ENCODE measurements at places on chromosomes 4 and X. TPM values are rescaled to one million over a fixed set of nuclear protein-coding genes. Genes with fewer than 3 reads are reported as not detected.

The HSFX1 gene
- 6.2 TPM for total RNA-seq

- H3K4me1 ChIP-seq, result no peaks in the 10 kb centered on the region
- H3K27me3 ChIP-seq, result no peaks in the 10 kb centered on the region
- peaks cover 4% of the 10 kb centered on the region for H3K36me3 ChIP-seq
- no peak for DNase-seq
Observed at GRCh38 chr4:108029016-108029720, 39.5 kb downstream of the HADH start.

DNA sequence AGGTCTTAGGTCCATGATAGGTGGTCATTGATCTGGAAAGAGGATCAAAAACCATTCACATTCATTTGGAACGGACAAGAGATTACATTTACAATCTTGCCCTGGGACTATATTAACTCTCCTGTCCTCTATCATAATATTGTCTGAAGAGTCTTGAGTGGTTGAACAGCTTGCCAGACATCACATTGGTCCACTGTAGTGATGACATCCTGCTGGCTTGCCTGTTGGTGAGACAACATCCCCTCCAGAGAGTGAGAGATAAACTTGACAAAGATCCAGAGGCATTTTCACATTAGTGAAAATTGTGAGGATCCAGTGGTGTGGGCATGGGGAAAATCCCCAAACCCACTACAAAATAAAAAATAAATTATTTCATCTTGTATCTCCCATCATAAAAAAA is 155.7 kb upstream of the LEF1 start:
- no peaks in the 10 kb centered on the region for H3K4me1 ChIP-seq
- H3K27me3 ChIP-seq, result no peaks in the 10 kb centered on the region
- H3K36me3 ChIP-seq, result no peaks in the 10 kb centered on the region
- no peak for DNase-seq
- no peak overlapping the region for H3K4me3 ChIP-seq
- H3K27ac ChIP-seq, result no peak overlapping the region

DNA sequence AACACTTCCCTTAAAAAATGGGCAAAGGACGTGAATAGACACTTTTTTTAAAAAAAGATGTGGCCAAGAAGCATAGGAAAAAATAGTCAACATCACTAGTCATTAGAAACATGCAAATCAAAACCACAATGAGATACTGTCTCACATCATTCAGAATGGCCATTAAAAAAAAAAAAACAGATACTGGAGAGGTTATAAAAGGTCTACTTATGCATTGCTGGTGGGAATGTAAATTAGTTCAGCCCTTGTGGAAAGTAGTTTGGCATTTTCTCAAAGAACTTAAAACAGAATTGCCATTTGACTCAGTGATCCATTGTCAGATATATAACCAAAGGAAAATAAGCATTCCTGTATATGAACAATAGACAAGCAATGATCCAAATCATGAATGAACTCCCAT is 352.8 kb upstream of the EPHA5 start:
- H3K27me3 ChIP-seq, result no peaks in the 10 kb centered on the region
- H3K4me3 ChIP-seq, result no peak overlapping the region
- H3K36me3 ChIP-seq, result no peaks in the 10 kb centered on the region
- no peak overlapping the region for H3K27ac ChIP-seq
- no peak for DNase-seq

The GUCY1B1 gene
- 12.6 TPM for total RNA-seq

GRCh38 chr4:127446427-127446885 is 186.3 kb upstream of the INTU start:
- H3K4me1 ChIP-seq, result no peaks in the 10 kb centered on the region
- DNase-seq, result no peak
- H3K27ac ChIP-seq, result no peak overlapping the region

DNA sequence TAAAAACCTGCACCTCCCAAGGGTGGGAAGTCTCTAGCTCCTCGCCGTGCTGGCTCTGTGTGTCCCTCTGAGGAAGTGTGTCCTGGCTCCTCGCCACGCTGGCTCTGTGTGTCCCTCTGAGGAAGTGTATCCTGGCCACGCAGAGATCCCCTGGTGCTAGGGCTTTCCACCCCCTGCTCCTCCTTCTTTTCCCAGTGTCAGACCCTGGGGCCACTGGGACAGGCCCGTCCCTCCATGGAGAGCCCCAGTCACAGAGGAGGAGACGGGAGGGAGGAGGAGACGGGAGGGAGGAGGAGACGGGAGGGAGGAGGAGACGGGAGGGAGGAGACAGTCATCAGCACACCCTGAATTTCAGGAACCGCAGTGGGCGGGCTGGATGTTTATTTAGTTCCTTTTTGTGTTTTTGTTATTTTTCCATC is 53.8 kb upstream of the HGFAC start:
- DNase-seq, result peak; percentile 86
- no peaks in the 10 kb centered on the region for H3K36me3 ChIP-seq
- peak overlapping the region; percentile 90 for H3K27ac ChIP-seq
- H3K27me3 ChIP-seq, result no peaks in the 10 kb centered on the region
- H3K4me1 ChIP-seq, result peaks cover 17% of the 10 kb centered on the region

Data from prostate gland (tissue), 2 donors.